Endothelial cell (in vitro differentiated cells): ENCODE measurements at places on chromosomes 6 and 20. TPM values are rescaled to one million over a fixed set of nuclear protein-coding genes. Genes with fewer than 3 reads are reported as not detected.

- no peaks in the 10 kb centered on the region for H3K36me3 ChIP-seq
- no peak overlapping the region for H3K4me3 ChIP-seq
- H3K27me3 ChIP-seq: no peaks in the 10 kb centered on the region
- peaks cover 12% of the 10 kb centered on the region for H3K4me1 ChIP-seq
- peak overlapping the region; percentile 70 for H3K27ac ChIP-seq
Observed at GRCh38 chr6:128067446-128068118, 166.7 kb upstream of the THEMIS start.

GRCh38 chr6:141988327-141988726 lies 144.4 kb upstream of the GJE1 start:
- no peak overlapping the region for H3K4me3 ChIP-seq
- DNase-seq: no peak
- H3K36me3 ChIP-seq: no peaks in the 10 kb centered on the region
- H3K4me1 ChIP-seq: peaks cover 2% of the 10 kb centered on the region
- H3K27me3 ChIP-seq: no peaks in the 10 kb centered on the region

The SEL1L2 gene
- total RNA-seq: not detected

DNA sequence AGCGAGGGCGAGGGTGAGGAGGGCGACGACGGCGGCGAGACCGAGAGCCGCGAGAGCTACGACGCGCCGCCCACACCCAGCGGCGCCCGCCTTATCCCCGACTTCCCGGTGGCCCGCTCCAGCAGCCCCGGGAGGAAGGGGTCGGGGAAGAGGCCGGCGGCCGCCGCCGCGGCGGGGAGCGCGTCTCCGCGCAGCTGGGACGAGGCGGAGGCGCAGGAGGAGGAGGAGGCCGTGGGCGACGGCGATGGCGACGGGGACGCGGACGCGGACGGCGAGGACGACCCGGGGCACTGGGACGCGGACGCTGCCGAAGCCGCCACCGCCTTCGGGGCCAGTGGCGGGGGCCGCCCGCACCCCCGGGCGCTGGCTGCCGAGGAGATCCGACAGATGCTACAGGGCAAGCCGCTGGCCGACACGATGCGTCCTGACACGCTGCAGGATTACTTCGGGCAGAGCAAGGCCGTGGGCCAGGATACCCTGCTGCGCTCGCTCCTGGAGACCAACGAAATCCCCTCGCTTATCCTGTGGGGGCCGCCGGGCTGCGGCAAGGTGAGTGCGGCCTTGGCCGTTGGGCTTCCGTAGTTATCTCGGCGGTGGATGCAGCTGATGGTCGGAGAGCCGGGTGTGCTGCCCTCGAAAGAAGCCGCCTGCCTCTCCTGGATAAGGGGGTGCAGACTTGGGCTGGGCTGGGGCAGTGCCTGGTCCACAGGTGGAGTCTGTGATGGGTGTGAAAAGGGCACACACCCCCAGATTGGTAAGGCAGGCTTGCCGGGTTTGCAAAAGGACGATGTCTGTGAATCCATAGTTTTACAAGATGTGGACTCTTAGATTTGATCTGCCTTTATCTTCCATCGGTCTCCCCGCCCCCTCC lies 938 bp downstream of the WRNIP1 start:
- peak; percentile 47 for DNase-seq
- peaks cover 6% of the 10 kb centered on the region for H3K36me3 ChIP-seq
- peak overlapping the region; percentile 70 for H3K27ac ChIP-seq
- peaks cover 36% of the 10 kb centered on the region for H3K4me1 ChIP-seq

- H3K4me1 ChIP-seq: peaks cover 18% of the 10 kb centered on the region
- no peaks in the 10 kb centered on the region for H3K36me3 ChIP-seq
- no peak for DNase-seq
- no peak overlapping the region for H3K27ac ChIP-seq
Observed at GRCh38 chr6:39835821-39836295, 43.7 kb downstream of the DAAM2 start.

- peaks cover 57% of the 10 kb centered on the region for H3K4me1 ChIP-seq
- H3K4me3 ChIP-seq: peak overlapping the region; percentile 96
- H3K27ac ChIP-seq: peak overlapping the region; percentile 93
- peaks cover 5% of the 10 kb centered on the region for H3K36me3 ChIP-seq
Observed at GRCh38 chr6:28981833-28982475, 23.2 kb downstream of the ZNF311 start.

The IL17A gene
- total RNA-seq: not detected

The MATN4 gene
- not detected for total RNA-seq

DNA sequence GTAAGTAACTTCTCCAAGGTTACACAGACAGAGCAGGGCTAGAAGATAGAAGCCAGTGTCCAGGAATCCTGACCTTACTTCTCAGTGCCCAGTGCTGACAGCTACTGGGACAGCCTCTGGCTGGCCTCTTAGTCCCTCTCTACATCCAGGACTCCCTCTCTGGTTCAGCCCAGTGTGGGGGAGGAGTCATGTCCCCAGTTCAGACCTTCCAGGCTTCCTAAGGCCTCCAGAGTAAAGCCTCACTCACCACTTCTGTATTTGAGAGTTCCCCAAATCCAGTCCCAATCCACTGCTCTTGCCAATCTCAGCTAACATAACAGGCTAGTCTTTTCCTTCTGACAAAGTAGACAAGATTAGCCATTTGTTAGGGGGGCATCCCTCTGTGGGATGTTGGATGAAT lies 36.9 kb upstream of the EPB41L1 start:
- DNase-seq: no peak
- no peaks in the 10 kb centered on the region for H3K36me3 ChIP-seq
- H3K27ac ChIP-seq: no peak overlapping the region
- no peak overlapping the region for H3K4me3 ChIP-seq

GRCh38 chr6:75486850-75487518 lies 6.6 kb downstream of the FILIP1 start:
- peak overlapping the region; percentile 91 for H3K27ac ChIP-seq
- H3K27me3 ChIP-seq: peaks cover 3% of the 10 kb centered on the region
- H3K36me3 ChIP-seq: no peaks in the 10 kb centered on the region
- H3K4me3 ChIP-seq: no peak overlapping the region

- H3K27ac ChIP-seq: peak overlapping the region; percentile 31
- H3K4me1 ChIP-seq: peaks cover 25% of the 10 kb centered on the region
- no peak overlapping the region for H3K4me3 ChIP-seq
- H3K36me3 ChIP-seq: no peaks in the 10 kb centered on the region
- H3K27me3 ChIP-seq: no peaks in the 10 kb centered on the region
- DNase-seq: peak; percentile 45
Observed at GRCh38 chr20:17995967-17996819, 27.4 kb downstream of the MGME1 start.

The EPB41L1 gene
- total RNA-seq: 19.3 TPM
